ENCODE measurements at places on chromosomes 11 and 22. TPM values are rescaled to one million over a fixed set of nuclear protein-coding genes. Genes with fewer than 3 reads are reported as not detected.

GRCh38 chr11:78833237-78833636 is 258.6 kb upstream of the NARS2 start:
- DNase-seq = no peak

The MRPL21 gene
- total RNA-seq = 87.1 TPM

DNA sequence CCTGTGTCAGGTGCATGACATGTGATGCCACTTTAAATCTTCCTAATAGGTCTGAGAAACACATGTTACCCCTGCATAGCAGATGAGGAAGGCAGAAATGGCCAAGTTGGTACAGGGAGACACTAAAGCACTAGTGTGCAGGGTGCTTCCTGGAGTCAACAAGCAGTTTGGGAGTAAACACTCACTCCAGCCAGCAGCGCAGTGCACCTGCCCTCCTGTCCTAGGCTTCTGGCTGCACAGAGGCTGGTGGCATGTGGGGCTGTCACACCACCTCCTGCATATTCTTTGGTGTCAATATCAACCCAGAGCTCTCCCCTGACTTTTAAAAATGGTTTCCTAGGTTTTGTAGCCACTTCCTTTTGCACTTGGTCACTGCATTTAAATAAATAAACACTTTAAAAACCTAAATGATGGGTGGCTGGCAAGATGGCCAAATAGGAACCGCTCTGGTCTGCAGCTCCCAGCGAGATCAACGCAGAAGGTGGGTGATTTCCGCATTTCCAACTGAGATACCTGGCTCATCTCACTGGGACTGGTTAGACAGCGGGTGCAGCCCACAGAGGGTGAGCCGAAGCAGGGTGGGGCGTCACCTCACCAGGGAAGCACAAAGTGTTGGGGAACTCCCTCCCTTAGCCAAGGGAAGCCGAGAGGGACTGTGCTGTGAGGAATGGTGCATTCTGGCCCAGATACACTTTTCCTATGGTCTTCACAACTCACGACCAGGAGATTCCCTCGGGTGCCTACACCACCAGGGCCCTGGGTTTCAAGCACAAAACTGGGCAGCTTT is 33.5 kb downstream of the GAB4 start:
- no peak for DNase-seq

- DNase-seq = no peak
Measured at GRCh38 chr11:95450547-95451123, 219.6 kb upstream of the SESN3 start.

GRCh38 chr11:88631497-88631896 is 294.0 kb upstream of the CTSC start:
- DNase-seq = no peak

DNA sequence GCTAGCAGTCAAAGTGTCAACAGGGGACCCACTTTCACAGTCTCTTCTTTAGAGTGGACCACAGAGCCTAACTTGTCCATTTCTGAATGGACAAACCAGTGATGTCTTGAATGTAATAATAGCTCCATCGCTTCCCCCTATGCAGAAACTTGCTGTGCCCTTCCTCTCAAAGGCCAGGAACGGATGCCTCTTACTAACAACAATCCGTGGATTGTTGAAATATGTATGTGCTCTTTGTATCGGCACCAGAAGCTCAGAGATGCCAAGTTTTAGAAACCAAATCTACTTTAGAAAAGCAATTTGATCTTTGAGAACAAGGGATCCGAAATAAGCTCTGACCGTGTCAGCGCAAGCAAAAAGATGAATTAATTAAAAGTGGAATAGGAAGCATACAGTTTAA is 259.5 kb upstream of the POU2AF2 start:
- no peak for DNase-seq
